Activated CD4-positive, alpha-beta T cell treated with anti-CD3 and anti-CD28 coated beads for 36 hours (primary cell): ENCODE measurements at places on chromosomes 7 and 10. TPM values are rescaled to one million over a fixed set of nuclear protein-coding genes. Genes with fewer than 3 reads are reported as not detected.

The WIPF3 gene
- total RNA-seq, result not detected

The OLAH gene
- 0.16 TPM for total RNA-seq

The LDB3 gene
- 0.09 TPM for total RNA-seq

The GIMAP1 gene
- total RNA-seq, result 5.5 TPM

The ASB10 gene
- total RNA-seq, result not detected

The CLRN3 gene
- not detected for total RNA-seq

The ZCWPW1 gene
- 3.4 TPM for total RNA-seq

The PTF1A gene
- total RNA-seq, result not detected

The AASS gene
- total RNA-seq, result 2.1 TPM

The FOXK1 gene
- 30.0 TPM for total RNA-seq

The BHLHA15 gene
- 0.47 TPM for total RNA-seq

The PNLIPRP1 gene
- not detected for total RNA-seq

The SLC29A4 gene
- total RNA-seq, result 1.0 TPM

The MRPL43 gene
- 53.4 TPM for total RNA-seq
